ENCODE measurements at places on chromosomes 2 and 18. TPM values are rescaled to one million over a fixed set of nuclear protein-coding genes. Genes with fewer than 3 reads are reported as not detected.

The CRYGC gene
- not detected for total RNA-seq

The ANKRD29 gene
- 0.61 TPM for total RNA-seq

The MAIP1 gene
- total RNA-seq = 23.1 TPM

The DSG3 gene
- not detected for total RNA-seq

The HOXD10 gene
- not detected for total RNA-seq

DNA sequence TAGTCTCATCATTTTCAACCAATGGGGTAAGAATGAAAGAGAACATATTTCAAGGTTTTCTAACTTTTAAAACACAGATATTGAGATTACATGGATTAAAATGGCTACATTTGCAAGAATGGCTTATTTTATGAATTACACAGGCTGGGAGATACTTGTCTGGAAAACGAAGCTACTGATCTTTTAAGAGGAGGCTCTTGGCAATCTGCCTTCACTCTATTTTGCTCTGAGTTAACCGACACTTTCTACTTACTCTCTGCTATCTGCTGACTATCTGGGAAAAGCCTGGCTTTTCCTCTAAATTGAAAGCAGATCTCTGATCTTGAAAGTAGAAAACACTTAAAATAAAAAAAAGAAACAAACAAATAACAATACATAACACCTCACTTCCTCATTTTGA, 325.4 kb upstream of the LINC00305 start:
- no peak for DNase-seq
- no peaks in the 10 kb centered on the region for H3K27me3 ChIP-seq
- no peak overlapping the region for H3K4me3 ChIP-seq
- H3K27ac ChIP-seq = no peak overlapping the region
- no peaks in the 10 kb centered on the region for H3K36me3 ChIP-seq

DNA sequence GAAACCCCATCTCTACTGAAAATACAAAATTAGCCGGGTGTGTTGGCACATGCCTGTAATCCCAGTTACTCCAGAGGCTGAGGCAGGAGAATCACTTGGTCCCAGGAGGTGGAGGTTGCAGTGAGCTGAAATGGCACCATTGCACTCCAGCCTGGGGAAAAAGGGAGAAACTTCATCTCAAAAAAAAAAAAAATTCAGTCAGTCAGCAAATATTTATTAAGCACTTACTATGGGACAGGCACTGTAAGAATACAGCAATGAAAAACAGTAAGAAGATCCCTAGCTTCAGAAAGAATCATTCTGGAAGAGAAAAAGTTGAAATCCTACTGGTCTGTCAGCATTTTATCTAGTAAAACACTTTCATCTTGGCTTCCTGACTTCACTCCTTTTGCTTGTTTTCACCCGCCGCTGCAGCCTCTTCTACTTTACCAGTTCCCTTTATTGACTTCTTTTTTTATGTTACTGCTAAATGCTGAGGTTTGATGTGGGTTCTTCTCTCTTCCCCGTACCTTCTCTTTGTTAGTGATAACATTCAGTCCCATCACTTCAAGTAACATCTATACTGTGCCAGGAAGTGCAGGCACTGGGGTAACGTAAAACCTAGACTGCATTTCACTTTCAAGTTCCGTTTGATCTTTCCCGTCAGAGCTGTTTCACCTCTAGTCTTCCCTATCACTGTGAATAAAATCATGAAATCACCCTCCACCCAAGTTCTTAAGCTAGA, 10.8 kb upstream of the TAF4B start:
- no peaks in the 10 kb centered on the region for H3K36me3 ChIP-seq
- H3K4me1 ChIP-seq = no peaks in the 10 kb centered on the region

DNA sequence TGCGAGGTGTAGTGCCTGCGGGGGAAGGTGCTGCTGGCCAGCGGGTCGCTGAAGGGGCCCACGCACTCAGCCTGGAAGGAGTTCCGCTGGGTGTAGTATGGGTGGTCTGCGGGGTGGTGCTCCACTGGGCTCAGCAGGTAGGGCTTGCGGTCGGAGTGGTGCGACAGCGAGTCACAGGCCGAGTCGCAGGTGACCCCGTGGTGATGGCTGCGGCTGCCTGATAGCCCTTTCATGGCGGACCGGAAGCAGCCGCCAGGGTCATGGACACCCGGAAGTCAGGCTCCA, 429.8 kb downstream of the TGIF1 start:
- DNase-seq = no peak
- no peak overlapping the region for H3K4me3 ChIP-seq
- peaks cover 8% of the 10 kb centered on the region for H3K36me3 ChIP-seq
- H3K4me1 ChIP-seq = no peaks in the 10 kb centered on the region

DNA sequence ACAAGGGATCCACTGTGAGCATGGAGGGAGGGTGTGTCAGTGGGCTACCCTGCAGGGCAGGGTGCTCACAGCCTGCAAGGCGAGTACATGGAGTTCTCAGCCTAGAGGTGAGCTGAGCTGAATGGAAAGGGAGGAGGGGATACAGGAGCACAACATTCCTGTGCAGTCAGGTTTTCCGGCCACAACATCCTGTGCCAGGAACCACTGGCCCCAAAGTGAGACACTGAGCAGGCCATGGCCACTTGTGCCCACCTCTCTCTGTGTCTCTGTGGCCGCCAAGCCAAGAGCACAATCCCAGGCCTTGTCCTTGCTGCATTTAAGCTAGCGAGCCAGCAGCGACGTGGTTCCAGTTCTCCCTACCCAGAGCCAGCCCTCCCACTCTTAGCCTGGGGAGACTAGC, 6.1 kb downstream of the DOK1 start:
- H3K27me3 ChIP-seq = peaks cover 40% of the 10 kb centered on the region
- peak overlapping the region; percentile 16 for H3K4me3 ChIP-seq
- no peak for DNase-seq
- H3K36me3 ChIP-seq = no peaks in the 10 kb centered on the region
- no peaks in the 10 kb centered on the region for H3K4me1 ChIP-seq

DNA sequence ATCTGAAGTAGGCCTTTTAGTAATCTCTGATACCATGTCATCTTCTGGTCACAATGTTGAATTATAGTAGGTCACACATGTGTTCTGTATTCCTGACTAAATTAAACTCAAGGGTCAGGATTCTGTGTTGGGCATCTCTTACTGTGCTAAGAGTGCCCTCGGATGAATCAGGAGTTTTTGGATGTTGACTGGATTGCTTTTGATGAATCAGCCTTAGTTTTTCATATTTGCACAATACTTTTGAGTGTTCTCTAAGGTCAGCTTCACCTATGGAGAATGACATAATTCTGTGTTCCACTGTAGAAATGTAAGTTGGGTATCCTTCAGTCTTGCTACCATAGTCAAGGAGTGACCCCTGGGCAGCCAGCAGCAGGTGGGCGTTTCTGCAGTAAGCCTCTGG, 190.1 kb downstream of the PTPRM start:
- H3K27ac ChIP-seq = no peak overlapping the region
- no peaks in the 10 kb centered on the region for H3K4me1 ChIP-seq
- no peak overlapping the region for H3K4me3 ChIP-seq
- no peaks in the 10 kb centered on the region for H3K27me3 ChIP-seq
- no peak for DNase-seq
- H3K36me3 ChIP-seq = no peaks in the 10 kb centered on the region

GRCh38 chr2:118889995-118890394, 42.5 kb upstream of the EN1 start:
- DNase-seq = no peak
- H3K4me3 ChIP-seq = no peak overlapping the region
- H3K27me3 ChIP-seq = peaks cover 11% of the 10 kb centered on the region
